ENCODE measurements at places on chromosomes 5 and 9.
A peak's percentile ranks its signal among the peaks of the same experiment; 100 is the strongest.

GRCh38 chr9:133456409-133456808 is 3.4 kb upstream of the CACFD1 start:
- DNase-seq = no peak

DNA sequence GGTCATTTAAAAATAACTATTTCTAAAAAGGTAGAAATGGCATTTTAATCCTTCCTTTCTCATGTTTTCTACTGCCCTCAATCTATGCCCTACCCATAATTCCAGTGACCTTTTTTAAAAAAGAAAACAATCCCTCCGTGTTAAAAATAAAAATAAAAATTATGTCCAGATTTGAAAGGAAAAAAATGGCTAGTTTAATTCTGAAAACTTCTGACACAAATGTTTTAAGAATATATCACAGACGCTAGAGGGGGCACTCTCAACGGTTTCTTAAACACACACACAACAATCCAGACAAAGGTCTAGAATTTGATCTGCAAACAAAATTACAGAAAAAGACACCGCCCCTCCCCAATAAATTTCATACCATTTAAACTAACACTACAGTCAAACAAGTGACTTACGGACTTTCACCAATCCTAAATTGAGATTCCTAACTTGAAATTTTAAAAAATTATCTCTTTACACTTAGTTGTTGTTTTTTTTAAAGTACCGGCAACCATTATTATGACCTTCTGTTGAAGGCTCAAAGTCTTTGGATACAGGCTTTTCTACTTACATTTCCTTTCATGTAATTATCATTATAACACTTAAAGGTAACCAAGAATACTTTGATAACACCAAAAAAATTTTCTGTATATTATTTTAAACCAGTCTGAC is 38.2 kb downstream of the CLINT1 start:
- DNase-seq = peak; percentile 25

DNA sequence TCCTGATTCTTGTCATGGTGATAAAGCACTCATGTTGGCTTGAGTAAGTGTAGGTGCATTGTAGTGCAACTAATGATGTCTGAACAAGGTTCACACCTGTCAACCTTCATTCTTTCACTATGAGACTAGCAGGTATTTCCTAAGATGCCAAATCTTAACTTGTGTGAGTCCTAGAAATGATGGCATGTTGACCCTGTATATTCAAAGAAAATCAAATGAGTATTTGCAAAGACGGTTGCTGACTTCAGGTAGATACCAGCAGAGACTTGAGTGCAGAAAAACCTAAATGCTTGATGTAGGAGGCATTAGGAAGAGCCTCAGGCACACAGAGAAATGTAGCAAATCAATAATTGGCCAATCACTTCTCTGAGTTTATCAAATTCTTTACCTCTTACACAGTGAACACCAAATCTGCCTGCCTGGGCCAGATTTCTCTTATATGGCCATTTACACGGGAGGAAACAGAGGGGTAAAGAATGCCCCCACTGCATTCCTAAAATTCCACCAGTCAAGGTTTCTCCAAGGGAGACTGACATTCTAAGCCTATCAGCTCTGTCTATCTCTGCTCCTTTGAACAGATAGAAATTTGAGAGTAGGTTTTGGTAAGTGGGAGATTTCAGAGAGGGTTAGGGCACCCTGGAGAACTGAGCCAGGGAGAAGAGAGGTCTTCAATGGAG is 488.6 kb upstream of the WWC1 start:
- no peak for DNase-seq

DNA sequence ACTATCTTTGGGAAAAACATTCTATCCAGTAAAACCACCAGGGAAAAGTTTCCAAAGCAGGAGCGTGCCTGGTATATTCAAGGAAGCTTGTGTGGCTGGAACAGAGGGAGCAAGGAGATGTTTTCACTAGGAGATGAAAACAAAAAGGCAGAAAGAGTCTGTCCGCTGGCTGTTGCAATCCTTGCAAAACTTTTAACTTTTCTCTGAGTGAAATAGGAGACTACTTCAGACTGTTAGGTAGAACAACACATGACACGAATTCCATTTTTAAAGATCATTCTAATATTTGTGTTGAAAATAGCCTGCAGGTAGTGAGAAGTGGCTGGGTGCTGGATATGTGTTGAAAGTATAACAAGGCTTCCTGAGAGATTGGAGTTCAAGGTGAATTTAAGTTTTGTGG is 69.5 kb downstream of the PRR16 start:
- no peak for DNase-seq

- no peak for DNase-seq
These were observed 64.1 kb downstream of the PLAC8L1 start for GRCh38 chr5:146041180-146041789.

GRCh38 chr5:108617467-108618435 is 129.9 kb upstream of the FER start:
- DNase-seq = no peak

- no peak for DNase-seq
These were observed 1717.2 kb upstream of the C9orf72 start for GRCh38 chr9:29290516-29290915.

DNA sequence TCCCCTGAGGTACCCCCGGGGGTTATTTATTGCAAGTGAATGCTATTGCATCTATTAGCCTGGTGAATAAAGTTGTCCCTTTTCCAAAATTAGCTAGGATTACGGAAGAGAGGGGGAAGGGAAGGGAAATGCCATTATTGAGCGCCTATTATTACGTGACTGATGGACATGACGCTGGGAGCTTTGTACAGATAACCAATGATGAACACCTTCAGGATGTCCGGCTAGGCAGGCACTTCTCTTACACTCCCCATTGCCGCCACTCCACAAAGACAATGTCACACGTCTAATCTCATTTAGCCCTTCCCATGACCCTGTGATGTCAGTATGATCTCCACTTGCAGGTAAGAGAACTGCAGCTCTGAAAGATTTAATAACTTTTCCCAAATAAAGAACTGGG is 9.4 kb downstream of the GABRP start:
- no peak for DNase-seq

DNA sequence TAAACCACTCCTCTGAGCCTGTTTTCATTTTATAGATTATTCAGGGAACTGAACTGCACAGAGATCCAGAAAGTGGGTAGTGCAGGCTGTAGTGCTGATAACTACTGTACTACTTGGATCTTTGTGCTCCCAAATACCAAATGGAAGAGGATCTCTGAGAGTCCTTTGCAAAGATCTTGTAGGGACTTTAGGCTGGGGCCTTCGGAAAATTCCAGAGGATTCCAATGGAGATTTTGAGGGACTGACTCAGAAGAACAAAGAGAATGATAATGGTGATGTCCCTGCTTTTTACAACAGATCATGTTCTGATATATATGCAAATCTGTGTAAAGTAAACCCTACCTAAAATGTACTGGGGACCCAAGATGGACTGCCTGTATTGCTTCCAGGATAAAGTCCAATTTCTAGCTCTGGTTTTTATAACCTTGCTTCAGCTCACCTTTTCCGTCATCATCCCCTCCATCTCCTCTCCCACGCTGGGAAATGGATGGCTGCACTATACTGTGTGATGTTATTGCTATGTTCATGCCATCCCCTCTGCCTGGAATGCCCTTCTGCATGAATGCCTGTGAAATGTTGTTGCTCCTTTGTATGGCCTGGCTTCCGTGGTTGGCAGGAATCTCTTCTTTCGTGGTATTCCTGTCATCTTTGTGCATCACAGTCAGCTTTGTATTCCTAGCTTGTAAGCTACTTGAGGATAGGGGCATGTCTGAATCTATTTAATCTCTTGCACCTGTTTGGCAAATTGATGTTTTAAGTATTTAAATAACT is 9.7 kb upstream of the PSMD5 start:
- DNase-seq = no peak

GRCh38 chr9:127197186-127197860 is 67.3 kb upstream of the GARNL3 start:
- DNase-seq = no peak

DNA sequence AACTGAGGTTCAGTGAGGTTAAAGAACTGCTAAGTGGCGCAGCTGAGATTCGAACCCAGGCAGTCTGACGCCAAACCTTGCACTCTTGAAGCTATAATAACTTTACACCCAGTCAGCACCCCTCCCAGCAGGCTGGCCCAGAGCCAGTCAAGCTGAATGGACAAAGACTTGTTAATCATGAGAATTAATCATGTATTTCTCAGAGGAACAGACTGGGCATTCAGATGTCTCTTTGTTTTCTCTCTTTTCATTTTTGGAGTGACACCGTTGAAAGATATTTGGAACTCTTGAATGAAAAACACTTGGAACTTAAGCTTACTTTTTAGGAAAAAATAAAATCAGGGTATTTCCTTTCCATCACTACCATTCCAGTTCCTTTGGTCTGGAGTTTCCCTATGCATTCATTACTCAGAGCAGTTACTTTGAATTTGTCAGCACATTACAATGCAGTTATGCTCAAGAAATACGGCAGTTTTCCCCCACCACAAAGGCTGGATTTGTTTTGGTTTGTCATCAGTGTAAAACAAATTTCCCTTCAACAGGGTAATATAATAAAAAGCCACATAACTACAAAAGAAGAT is 22.6 kb upstream of the MAMDC2 start:
- no peak for DNase-seq

DNA sequence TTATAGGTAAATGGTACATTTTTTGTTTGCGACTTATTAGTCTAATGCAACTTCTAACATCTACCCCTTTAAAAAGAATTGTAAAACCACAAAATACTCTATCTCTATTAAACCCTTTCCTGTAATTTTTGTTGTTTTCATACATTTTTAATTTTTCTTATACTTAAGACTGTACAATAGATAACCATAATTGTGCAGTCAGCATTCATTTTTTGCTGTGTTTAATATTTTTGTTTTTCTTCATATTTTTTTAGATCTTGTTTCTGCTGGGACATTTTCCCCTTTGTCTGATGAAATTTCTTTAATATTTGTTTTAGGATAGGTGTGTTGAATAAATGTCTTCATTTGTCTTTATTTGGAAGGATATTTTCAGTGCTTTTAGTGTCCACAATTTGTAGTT is 19.9 kb downstream of the OR1J1 start:
- no peak for DNase-seq

All from SHP77 (cell line).